ENCODE measurements at places on chromosomes 1 and 21.

GRCh38 chr21:45310459-45310858 lies 22.8 kb upstream of the POFUT2 start:
- no peak for DNase-seq

GRCh38 chr1:75861831-75862230 lies 65.1 kb downstream of the MSH4 start:
- DNase-seq = no peak

- no peak for DNase-seq
Observed at GRCh38 chr1:59672851-59673572, 141.7 kb upstream of the HOOK1 start.

DNA sequence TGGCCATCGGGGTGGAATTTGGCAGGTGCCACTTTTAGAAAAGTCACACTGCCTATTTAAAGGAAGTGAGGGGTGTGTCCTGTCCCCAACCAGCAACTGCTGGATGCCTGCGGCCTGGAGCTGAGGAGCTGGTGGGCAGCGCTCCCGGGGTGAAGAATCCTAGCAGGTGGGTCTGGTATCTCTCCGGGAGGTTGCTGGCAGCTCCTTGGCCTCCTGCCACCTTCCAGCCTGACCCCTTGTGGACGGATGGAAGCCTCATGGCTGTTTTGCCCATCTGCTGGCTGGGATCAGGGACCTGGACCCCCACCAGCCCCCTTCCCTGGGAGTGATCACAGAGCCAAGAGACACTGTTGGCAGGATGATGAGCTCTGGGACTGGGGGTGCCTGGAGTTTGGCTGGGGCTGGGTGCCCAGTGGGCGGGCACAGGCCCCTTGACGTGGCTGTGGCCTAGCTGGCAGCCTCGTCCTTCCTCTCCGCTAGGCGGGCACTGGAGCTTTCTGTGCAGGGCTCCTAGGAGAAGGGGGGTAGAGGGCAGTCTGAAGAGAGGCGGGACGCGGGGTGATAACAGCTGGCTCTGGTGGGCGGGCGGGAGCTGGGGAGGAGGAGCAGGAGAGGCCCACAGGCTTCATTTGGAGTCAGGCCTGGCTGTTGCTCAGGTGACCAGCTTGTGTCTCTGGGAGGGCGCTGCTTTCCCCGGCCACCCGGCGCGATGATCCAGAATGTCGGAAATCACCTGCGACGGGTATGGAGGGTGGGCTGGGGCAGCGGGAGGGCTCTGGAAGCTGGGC lies at the start of gene ACOT11:
Gene ACOT11, plus strand, starts transcription at position 628 of the 788 bp plus-strand sequence. Its CDS starts 82 bp downstream, at position 710.
- no peak for DNase-seq

DNA sequence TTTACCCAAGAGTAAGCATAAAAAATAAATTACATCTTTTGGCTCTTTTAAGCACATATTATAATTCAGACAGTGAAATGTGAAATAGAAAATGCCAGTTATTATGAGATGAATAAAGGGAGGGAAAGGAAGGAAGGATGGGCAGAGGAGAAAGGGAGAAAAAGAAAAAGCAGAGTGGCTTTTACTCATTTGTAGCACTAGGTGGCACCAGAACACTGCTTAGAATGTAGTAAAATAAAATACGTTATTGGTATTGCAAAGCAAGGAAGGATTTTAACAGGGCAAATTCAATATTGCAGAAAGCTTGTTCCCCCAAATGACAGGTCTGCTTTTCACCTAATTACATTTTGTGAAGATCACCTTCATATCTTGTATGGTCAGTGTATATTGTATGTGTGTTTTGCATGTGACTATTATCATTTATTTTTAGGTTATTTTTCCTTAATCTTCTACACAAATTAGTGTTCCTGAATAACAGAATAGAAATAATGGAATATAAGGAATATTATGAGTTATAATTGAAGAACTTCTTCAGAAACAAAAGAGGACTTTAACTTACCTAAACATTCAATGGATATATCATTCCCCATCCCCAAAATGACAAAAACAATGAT lies 9.1 kb upstream of the PCNX2 start:
- DNase-seq = no peak

- DNase-seq = no peak
Observed at GRCh38 chr1:110606657-110607535, 738 bp upstream of the KCNA2 start.

DNA sequence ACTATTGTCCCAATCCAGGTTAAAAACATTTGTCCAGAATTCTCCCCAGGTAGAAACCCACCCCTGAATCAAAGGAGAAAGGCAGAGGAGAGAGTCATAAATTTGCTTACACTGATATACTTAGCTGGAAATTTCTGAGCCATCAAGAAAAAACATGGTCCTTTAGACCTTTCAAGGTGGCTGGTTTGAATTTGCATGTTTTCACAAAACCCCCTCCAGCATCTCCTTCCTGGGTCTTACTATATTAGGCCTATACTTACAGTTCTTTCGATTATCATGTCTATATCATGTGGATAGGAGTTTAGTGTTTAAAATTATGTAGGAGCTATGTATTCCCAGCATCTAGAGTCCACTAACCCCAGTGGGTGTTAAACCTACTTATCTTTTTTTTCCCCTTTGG lies 178.2 kb downstream of the PLPP3 start:
- DNase-seq = no peak

DNA sequence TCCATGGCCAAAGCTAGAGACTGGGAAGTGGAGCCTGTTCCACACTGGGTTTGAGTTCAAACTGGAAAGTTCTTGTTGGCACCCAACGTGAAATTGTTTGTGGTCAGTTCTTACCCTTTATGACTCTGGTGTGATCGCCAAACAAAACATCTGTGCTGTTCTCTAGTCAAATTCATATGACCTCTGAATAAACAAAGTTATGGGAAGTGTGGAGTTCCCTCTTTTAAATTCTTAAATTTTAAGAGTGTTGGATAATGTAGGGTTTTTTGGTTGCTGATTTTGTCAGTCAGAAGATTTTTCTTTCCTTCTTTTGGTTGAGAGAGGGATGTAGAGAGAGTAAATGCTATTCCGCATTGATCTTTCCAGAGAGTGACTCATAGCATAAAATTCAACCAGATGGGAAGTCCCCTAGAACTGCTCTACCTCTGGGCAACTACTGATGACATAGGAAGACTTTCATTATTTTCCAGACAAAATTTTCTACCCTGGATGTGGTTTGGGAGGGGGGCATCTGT lies 36.4 kb downstream of the CHML start:
- DNase-seq = no peak

GRCh38 chr1:229028544-229028943 lies 242.4 kb upstream of the RAB4A start:
- DNase-seq = no peak

DNA sequence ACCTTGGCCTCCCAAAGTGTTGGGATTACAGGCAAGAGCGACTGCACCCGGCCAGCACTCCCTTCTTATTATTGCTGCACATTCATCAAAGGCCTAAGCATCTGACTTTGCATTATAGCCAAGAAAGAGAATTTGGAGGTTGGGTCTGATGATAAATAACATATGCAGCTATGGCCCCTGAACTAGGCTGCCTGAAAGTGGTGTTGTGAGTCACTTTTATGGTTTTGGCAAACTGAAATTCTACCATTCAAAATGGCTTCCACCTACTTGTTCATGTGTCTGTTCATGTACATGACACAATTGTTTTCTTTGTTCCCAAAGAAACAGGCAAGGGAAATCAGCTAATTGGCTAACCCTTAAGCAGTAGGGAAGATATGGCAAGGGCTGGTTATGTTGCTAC lies 25.0 kb upstream of the UAP1 start:
- DNase-seq = no peak

DNA sequence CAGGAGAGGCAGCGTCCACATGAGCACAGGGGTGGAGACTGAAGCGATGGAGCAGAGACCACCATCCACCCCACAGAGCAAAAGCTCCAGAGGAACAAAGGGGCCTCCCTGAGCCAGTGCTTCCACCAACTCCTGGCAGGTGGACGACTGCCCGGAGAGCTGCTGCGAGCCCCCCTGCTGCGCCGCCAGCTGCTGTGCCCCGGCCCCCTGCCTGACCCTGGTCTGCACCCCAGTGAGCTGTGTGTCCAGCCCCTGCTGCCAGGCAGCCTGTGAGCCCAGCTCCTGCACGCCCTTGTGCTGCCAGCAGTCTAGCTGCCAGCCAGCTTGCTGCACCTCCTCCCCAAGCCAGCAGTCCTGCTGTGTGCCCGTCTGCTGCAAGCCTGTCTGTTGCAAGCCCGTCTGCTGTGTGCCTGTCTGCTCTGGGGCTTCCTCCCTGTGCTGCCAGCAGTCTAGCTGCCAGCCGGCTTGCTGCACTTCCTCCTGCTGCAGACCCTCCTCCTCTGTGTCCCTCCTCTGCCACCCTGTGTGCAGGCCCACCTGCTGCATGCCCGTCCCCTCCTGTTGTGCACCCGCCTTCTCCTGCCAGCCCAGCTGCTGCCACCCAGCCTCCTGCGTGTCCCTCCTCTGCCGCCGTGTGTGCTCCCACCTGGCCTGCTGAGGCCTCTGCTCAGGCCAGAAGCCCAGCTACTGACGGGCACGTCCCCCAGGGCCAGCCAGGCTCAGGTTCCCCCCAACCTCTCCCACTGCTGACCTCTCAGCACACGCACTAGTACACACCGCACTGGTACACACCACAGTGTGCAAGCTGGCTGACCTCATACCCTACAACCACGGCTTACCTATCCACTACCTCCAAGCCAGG lies 5.4 kb downstream of the KRTAP10-12 start:
- no peak for DNase-seq

GRCh38 chr21:25807191-25807590 lies 72.4 kb downstream of the GABPA start:
- no peak for DNase-seq

- DNase-seq = no peak
Observed at GRCh38 chr1:34746785-34747637, 7.8 kb upstream of the GJB5 start.

GRCh38 chr1:53343831-53344668 lies 16.2 kb upstream of the LRP8 start:
- DNase-seq = no peak

DNA sequence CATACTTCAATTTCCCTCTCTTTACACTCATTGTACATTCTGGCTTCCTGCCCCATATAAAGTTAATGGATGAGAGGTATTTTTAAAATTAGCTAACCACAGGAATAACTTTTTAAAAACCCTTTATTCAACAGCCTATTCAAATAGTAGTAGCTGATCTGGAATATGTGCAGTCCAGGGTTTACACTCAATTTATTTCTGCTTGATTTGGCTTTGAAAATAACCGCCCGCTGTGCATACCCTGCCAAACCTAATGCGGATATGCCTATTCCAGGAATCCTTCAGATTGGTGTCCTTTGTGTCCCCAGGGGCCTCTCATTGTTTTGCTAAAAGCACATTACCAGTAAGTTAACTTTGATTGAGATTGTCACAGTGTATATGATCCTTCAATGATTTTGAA lies 1686.2 kb downstream of the PLA2G4A start:
- DNase-seq = no peak

- no peak for DNase-seq
Observed at GRCh38 chr1:76492752-76493430, 374.4 kb upstream of the ST6GALNAC5 start.

GRCh38 chr1:8985915-8986813 lies 40.1 kb downstream of the SLC2A7 start:
- peak; percentile 34 for DNase-seq

GRCh38 chr1:203380420-203381150 lies 29.7 kb upstream of the FMOD start:
- no peak for DNase-seq

DNA sequence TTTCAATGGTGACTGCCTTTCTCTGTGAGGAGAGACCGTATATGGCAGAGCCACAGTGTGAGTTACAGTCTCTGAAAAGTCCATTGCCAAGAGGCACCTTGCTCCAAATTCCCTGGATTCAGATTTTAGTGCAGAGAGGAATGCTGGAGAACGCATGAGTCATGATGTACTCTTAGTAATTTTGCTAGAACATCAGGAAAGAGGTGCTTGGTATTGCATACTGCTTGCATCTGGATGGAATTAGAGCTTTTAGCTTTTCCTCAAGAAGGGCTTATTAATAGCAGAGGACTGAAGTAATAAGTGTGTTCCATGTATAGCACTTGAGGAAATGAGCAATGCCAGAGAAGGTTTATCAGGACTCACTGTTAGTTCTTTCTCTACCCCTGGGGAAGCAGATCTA lies 40.5 kb upstream of the AKT3 start:
- no peak for DNase-seq

DNA sequence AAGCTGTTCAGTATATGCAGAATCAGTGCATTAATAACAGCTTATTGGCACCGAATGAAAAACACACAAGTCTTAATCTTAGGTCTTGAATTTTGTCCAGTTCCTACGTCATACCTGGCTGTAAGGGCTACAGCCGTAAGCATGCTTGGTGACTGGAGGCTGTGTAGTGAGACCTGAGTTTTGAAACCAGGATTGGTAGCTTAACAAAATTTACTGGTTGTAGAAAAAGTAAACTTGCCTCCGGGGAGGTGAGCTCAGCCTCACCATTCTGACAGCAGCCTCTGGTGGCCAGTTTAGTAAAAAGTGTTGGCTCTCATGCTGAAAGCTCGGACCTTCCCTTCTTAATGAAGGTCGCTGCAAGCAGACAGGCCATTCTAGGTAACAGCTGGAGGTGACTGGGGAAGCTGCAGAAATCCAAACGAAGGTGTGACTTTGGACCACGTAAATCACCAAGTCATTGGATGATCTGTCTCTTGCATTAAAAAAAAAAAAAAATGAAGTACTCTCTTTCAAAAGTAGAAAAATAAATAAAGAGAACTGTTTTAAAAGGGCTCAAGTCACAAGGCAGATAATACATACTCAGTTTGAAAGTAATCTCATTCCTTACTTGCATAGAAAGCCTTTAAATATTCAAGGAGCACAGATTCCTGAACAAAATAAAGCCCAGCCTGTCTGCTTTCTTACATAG lies 48.9 kb downstream of the HLCS start:
- DNase-seq = no peak

GRCh38 chr1:235078480-235079381 lies 49.9 kb downstream of the TOMM20 start:
- DNase-seq = no peak

DNA sequence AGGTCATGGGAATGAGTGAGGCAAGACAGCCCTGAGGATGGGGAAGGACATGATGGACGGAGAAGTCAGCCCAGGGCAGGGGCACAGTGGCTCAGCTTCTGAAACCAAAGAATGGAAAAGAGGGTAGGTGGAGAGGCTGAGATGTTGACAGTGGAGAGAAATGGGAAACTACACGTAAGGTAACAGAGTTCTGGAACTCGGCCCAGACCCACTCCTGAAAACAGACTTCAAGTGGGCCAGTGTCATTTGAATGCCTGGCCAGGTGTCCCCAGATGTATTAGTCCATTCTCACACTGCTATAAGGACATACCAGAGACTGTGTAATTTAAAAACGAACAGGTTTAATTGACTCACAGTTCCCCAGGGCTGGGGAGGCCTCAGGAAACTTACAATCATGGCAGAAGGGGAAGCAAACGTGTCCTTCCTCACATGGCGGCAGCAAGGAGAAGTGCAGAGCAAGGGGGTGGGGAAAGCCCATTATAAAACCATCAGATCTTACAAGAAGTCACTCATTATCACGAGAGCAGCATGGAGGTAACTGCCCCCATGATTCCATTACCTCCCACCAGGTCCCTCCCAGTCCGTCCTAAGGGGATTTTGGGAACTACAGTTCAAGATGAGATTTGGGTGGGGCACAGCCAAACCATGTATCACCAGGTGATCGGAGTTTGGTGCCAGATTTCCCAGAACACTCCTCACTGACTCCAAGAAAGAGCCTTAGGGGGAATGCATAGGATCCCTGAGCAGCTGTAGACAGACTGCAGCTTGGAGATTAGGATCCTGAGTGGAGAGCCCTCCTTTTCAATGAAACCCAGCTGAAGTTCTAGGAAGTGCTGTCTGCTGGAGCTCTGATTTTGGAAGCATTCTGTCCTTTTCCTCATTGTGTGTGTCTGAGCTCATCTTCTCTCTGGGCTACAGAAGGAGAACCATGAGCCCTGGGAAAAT lies 40.3 kb downstream of the FHAD1 start:
- no peak for DNase-seq

- no peak for DNase-seq
Observed at GRCh38 chr1:19757641-19758040, 42.1 kb downstream of the TMCO4 start.

Measured in omental fat pad (tissue), 4 donors.